Activated CD8-positive, alpha-beta memory T cell treated with anti-CD3 and anti-CD28 coated beads, Interleukin-2, amount 10 ng/mL, durations not matched to agents 7 days and 5 days (primary cell): ENCODE measurements at places on chromosomes 11 and 22.

DNA sequence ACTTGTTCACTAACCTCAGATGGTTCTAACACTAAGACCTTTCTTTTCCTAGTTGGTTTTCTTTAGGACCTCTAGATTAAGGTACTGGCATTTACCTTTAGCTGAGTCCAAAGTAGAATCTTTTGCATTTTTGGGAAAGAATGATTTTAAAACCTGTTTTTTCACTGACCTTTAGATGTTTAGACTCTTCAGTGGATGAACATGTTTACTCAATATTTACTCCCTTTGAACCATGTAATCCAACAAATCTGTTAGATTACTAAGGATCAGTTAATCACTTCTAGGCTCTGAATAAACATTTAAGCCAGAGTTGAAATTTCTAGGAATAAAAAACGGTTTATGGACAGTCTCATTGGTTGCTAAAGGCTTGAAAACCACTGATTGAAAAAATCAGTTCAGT, 6.2 kb downstream of the TMEM135 start:
- DNase-seq: no peak

DNA sequence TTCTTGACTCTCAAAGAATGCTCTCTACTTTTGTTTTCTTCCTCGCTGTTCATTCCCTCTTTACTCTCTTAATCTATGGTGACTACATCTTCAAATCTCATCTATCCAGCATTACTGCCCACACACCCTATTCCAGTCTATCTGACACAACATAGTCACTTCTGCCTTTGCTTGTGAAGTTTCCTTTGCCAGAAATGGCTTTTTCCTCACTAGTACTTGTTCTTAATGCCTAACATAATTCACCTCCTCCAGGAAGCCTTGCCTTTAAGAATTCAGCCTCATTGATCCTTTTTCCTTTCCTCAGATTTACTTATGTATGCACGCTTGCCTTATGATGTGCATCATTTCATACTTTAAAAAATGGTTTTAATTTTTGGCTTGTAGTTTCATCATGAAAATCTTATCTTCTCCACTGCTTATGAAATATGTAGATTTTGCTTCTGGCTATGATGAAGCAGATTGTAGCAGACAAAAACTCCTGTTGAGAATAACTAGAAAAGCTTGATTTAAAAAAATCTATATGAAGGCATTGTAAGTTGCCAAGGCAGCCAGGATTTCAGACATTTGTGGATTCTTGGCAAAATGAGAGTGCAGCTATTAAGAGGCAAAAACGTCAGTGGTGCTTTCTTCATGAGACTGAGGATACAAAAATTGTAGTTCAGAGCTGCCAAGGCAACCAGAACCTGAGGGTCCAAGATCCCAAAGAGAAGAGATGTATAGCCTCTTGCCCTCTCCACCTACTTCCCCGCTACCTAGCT, 31.8 kb downstream of the RNF169 start:
- DNase-seq: no peak

GRCh38 chr11:709109-709997, 3.3 kb downstream of the EPS8L2 start:
- no peak for DNase-seq

DNA sequence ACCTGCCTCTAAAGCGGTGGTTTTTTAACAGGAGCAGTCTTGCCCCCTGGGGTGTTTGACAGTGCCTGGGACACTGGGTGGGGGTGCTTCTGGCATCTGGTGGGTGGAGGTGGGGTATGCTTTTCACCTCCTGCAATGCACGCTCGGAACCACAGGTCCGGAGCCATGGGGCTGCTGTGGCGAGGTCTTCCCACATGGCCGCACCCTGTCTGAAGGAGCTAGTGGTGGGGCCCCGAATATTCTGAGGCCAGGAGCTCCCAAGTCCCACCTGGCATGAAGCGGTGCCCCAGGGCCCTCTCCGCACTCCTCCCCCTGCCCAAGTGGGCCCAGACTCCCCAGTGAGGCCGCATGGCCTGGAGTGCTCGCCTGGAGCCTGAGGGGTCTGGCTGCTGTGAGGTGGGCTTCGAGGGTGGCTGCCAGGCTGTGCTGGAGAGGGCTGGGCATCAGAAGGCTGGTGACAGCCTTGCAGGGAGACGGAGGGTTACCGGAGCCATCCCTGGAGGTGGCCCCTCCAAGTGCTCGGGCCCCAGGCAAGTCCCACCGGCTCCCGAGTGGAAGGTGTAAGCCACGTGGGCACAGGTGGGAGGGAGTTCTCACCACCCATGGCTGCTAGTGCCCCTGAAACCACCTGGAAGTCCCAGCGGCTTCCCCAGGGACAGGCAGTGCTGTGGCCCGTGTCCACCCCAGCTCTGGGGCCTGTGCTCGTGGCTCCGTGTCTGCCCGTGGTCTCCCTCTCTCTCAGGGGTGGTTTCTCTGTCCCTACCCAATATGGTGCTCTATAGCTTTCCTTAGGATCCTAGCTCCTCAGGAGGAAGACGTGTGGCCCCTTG, 15.1 kb downstream of the TBX1 start:
- no peak for DNase-seq

DNA sequence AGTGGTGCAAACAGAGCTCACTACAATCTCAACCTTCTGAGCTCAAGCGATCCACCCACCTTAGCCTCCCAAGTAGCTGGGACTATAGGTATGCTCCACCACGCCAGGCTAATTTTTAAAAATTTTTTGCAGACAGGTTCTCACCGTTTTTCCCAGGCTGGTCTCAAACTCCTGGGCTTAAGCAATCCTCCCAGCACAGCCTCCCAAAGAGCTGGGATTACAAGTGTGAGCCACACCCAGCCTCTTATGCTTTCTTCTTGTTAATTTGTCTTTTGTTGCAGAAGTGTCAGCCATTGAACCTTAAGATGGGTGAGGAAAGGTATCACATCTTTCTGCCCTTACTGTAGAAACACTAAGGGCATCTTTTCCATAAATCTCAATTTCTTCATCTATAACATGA, 34.9 kb downstream of the DENND5A start:
- no peak for DNase-seq
